ENCODE measurements at places on chromosomes 2 and 18. TPM values are rescaled to one million over a fixed set of nuclear protein-coding genes. Genes with fewer than 3 reads are reported as not detected.

The BOLL gene
- not detected for total RNA-seq

GRCh38 chr18:38790303-38790702, 1224.7 kb upstream of the CELF4 start:
- H3K36me3 ChIP-seq = no peaks in the 10 kb centered on the region
- H3K4me3 ChIP-seq = no peak overlapping the region
- no peak for DNase-seq
- no peaks in the 10 kb centered on the region for H3K27me3 ChIP-seq
- no peak overlapping the region for H3K27ac ChIP-seq

GRCh38 chr2:10225291-10226037, 77.2 kb upstream of the HPCAL1 start:
- no peaks in the 10 kb centered on the region for H3K27me3 ChIP-seq
- no peaks in the 10 kb centered on the region for H3K4me1 ChIP-seq
- H3K27ac ChIP-seq = no peak overlapping the region
- DNase-seq = no peak
- no peak overlapping the region for H3K4me3 ChIP-seq

- no peaks in the 10 kb centered on the region for H3K36me3 ChIP-seq
- DNase-seq = no peak
- no peak overlapping the region for H3K27ac ChIP-seq
- H3K27me3 ChIP-seq = no peaks in the 10 kb centered on the region
Measured at GRCh38 chr2:38626326-38627035, 23.8 kb upstream of the HNRNPLL start.

DNA sequence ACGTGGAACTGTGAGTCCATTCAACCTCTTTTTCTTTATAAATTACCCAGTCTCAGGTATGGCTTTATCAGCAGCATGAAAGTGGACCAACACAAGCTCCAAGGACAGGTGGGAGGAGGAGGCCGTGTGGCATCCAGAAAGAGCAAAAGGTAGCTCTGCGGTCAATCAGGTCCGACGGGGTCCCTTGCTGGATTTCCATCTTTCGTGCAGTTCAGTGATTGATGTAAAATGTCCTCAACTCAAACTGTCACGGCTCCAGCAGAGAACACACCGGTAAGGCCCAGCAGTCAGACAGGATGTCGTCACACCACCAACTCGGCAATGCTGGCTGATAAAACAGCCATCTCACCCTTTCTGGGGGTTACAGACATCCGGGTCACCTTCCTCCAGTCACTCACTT, 123.3 kb downstream of the PXDN start:
- H3K36me3 ChIP-seq = no peaks in the 10 kb centered on the region
- H3K27ac ChIP-seq = no peak overlapping the region
- H3K4me1 ChIP-seq = peaks cover 10% of the 10 kb centered on the region
- H3K27me3 ChIP-seq = no peaks in the 10 kb centered on the region
- H3K4me3 ChIP-seq = no peak overlapping the region

DNA sequence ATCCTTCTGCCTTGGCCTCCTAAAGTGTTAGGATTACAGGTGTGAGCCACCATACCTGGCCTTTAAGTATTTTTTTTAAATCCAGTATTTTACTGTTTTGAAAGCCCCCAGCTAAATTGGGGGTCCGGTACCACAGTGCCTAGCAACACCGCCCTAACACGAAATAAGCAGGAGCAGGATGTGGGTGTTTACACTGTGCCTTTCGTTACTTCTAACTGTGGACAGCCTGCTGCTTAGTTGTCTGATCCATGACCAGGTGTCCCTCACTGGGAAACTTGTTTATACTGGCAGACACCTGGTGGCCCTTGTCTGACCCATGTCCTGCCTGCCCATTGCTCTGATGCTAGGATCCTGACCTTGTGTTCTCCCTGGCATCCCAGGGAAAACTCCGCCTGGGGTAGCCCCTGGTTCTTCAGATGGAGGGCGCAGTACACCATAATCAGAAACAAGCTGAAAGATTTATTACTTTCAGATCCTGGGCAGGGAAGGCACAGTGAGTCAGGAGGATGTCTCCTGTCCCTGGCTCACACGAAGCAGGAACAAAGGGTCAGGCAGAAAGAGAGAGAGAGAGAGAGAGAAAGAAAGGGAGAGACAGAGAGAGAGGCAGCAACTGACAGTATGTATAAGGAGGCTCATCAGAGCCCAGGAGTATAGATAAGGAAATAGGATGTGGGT, 55.7 kb downstream of the NCAPH start:
- no peaks in the 10 kb centered on the region for H3K36me3 ChIP-seq
- no peaks in the 10 kb centered on the region for H3K4me1 ChIP-seq
- no peak for DNase-seq
- H3K4me3 ChIP-seq = no peak overlapping the region
- no peak overlapping the region for H3K27ac ChIP-seq
- no peaks in the 10 kb centered on the region for H3K27me3 ChIP-seq

GRCh38 chr2:100876231-100876860, 56.4 kb downstream of the NPAS2 start:
- no peak overlapping the region for H3K27ac ChIP-seq
- no peak overlapping the region for H3K4me3 ChIP-seq
- H3K27me3 ChIP-seq = no peaks in the 10 kb centered on the region
- H3K4me1 ChIP-seq = no peaks in the 10 kb centered on the region

- no peaks in the 10 kb centered on the region for H3K27me3 ChIP-seq
- H3K27ac ChIP-seq = no peak overlapping the region
- no peaks in the 10 kb centered on the region for H3K4me1 ChIP-seq
- H3K4me3 ChIP-seq = no peak overlapping the region
Measured at GRCh38 chr2:18966131-18966530, 376.8 kb upstream of the NT5C1B start.

The PJVK gene
- total RNA-seq = 5.1 TPM

DNA sequence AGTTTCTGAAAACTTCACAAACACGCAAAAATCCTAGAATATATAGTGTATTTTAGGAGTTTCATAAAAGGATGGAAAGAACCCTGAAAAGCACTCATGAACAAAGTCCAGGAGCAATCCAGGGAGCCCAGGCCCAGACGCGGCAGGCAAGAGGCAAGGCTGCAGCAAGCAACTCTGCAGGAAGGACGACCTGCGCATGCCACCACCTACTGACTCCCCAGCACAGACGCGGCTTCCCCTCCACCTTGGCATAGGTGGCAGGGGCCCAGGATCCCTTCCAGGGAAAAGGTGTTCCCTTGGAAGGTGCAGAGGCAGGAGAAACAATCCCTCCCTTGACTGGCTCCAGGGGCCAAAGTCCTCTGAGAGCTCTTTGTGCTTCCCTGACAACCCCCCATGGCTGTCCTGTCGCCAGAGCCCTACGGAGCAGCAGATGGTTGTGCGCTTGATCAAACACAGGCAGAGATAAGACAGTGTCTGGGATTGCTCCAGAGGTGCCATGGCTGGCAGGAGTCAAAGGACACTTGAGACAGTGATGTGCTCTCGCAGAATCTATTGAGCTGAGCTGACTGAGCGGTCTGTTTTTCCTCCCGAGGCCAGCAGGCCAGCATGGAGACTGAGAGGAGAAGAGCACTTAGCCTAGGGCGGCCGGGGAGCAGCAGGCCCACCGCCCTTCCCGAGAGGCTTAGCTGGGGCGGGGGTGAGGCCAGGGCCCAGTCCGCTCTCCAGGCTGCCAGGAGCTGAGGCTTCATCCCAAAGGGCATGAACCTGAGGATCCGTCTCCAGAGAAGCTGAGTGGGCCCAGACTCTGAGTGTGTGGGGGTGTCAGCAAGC, 10.8 kb upstream of the AMER3 start:
- no peak overlapping the region for H3K4me3 ChIP-seq
- H3K4me1 ChIP-seq = no peaks in the 10 kb centered on the region
- DNase-seq = no peak
- H3K27ac ChIP-seq = no peak overlapping the region

The ZC3H6 gene
- total RNA-seq = 15.1 TPM

The CD28 gene
- 0.42 TPM for total RNA-seq

The HOXD13 gene
- not detected for total RNA-seq

DNA sequence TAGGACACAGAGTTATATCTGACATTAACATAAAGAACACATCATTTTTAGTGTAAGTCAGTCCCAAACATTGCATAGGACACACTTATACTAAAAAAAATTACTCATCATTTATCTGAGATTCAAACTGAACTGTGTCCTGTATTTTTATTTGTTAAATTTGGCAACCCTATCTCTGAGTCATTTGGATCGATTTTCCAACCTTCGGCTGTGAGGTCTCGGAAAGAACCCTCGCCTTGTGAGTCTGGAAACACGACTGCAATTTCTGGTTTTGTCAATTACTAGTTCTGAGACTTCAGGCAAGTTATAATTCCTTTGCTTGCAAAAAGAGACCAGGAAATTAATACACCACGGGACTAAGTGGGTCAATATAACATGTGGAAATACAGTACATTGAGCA, 14.0 kb downstream of the ATP8B1 start:
- DNase-seq = no peak
- no peaks in the 10 kb centered on the region for H3K36me3 ChIP-seq
- peaks cover 17% of the 10 kb centered on the region for H3K4me1 ChIP-seq

- no peak overlapping the region for H3K27ac ChIP-seq
- H3K4me1 ChIP-seq = no peaks in the 10 kb centered on the region
- H3K36me3 ChIP-seq = no peaks in the 10 kb centered on the region
Measured at GRCh38 chr18:27528925-27529521, 343.9 kb upstream of the CHST9 start.

DNA sequence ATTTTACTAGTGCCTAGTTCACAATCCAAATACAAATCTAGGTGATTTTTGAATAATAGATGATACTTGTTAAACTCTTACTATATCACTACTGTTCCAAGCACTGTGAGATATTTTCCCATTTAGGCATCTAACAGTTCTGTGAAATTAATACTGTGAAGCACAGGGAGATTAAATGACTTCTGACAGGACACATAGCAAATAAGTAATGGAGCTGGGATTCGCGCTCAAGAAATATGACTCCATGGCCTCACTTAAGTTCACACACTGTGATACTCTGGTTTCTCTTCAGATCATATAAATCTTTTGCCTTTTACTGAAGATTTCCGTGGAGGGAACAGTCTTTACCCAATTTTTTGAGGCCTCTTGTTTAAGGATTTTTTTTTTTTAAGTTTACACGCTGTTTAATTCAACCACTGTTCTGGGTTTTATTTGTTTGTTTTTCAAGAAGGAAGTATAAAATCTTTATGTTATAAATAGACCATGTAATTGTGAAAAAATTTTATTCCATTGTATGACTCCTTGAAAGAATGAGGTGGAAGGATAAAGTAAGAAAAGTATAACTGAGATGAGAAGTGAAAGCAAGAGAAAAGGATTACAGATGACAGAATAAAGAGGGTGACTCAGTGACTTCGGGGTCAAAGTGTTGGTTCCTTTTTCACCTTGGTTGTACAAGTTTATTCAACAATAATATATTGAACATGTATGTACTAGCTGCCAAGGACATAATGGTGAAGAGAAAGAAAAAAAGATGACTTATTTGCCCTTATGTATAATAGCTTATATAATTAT, 30.2 kb downstream of the RBM45 start:
- H3K4me1 ChIP-seq = no peaks in the 10 kb centered on the region
- no peaks in the 10 kb centered on the region for H3K36me3 ChIP-seq
- no peak overlapping the region for H3K4me3 ChIP-seq
- no peak overlapping the region for H3K27ac ChIP-seq
- no peak for DNase-seq
